Daoy (cell line): ENCODE measurements at places on chromosomes 12 and 14. TPM values are rescaled to one million over a fixed set of nuclear protein-coding genes. Genes with fewer than 3 reads are reported as not detected.

The RAD51AP1 gene
- total RNA-seq = 106 and 121 TPM in 2 replicates

The LRP1 gene
- total RNA-seq = 2.8 and 3.9 TPM in 2 replicates

The PLEKHG7 gene
- total RNA-seq = not detected in 2 replicates

The TSPAN9 gene
- total RNA-seq = 9.8 and 13.7 TPM in 2 replicates

The MORN3 gene
- total RNA-seq = 0.80 TPM in 1 of 2 replicates, not detected in the other

The NELL2 gene
- 19.9 and 28.0 TPM in 2 replicates for total RNA-seq

The AKAP6 gene
- 0.48 and 2.1 TPM in 2 replicates for total RNA-seq

The PTCSC3 gene
- total RNA-seq = not detected in 2 replicates

The SLCO1C1 gene
- total RNA-seq = not detected in 2 replicates

The KRT81 gene
- total RNA-seq = 0.74 and 1.0 TPM in 2 replicates

The LMO3 gene
- total RNA-seq = 0.33 and 1.1 TPM in 2 replicates

The KRT71 gene
- not detected in 2 replicates for total RNA-seq

The TTC9 gene
- total RNA-seq = 2.6 and 3.1 TPM in 2 replicates

The SYNE3 gene
- 0.54 and 1.5 TPM in 2 replicates for total RNA-seq

The DNAJC22 gene
- 2.4 and 2.7 TPM in 2 replicates for total RNA-seq

The HOXC9 gene
- 7.3 and 12.6 TPM in 2 replicates for total RNA-seq

The ZNF740 gene
- total RNA-seq = 10.9 and 12.0 TPM in 2 replicates

The DPPA3 gene
- not detected in 2 replicates for total RNA-seq

The DYRK4 gene
- total RNA-seq = 36.0 and 48.5 TPM in 2 replicates

The PCNX4 gene
- total RNA-seq = 113 and 141 TPM in 2 replicates

The SAMD15 gene
- total RNA-seq = 3.0 and 4.5 TPM in 2 replicates

The KIF26A gene
- 1.7 and 1.8 TPM in 2 replicates for total RNA-seq

The RIN3 gene
- 0.86 and 1.8 TPM in 2 replicates for total RNA-seq

The ADAM21 gene
- 0.12 and 0.40 TPM in 2 replicates for total RNA-seq

The RGS6 gene
- not detected in 2 replicates for total RNA-seq

The APPL2 gene
- 29.0 and 55.6 TPM in 2 replicates for total RNA-seq

The SIX1 gene
- 14.9 and 15.1 TPM in 2 replicates for total RNA-seq

The PPP1R1A gene
- not detected in 2 replicates for total RNA-seq

The MYO1H gene
- total RNA-seq = not detected in 2 replicates

The CCDC196 gene
- not detected in 2 replicates for total RNA-seq

The STAC3 gene
- 0.69 TPM in 1 of 2 replicates, not detected in the other for total RNA-seq

The CFAP251 gene
- 3.0 and 4.2 TPM in 2 replicates for total RNA-seq

The RNASE7 gene
- not detected in 2 replicates for total RNA-seq

The PIK3C2G gene
- total RNA-seq = not detected in 2 replicates

The RFX4 gene
- not detected in 2 replicates for total RNA-seq

The BEST3 gene
- total RNA-seq = 0.29 TPM in 1 of 2 replicates, not detected in the other
